Kidney epithelial cell (primary cell): ENCODE measurements at places on chromosomes 16 and 17. TPM values are rescaled to one million over a fixed set of nuclear protein-coding genes. Genes with fewer than 3 reads are reported as not detected.

The YBX2 gene
- total RNA-seq = 0.08 and 0.48 TPM in 2 replicates

The DRC7 gene
- 0.04 TPM in 1 of 2 replicates, not detected in the other for total RNA-seq

The OR1A1 gene
- total RNA-seq = not detected in 2 replicates

The ZNF821 gene
- total RNA-seq = 10.3 and 13.7 TPM in 2 replicates

The SLC13A2 gene
- not detected in 2 replicates for total RNA-seq

The MRC2 gene
- total RNA-seq = 45.9 and 53.0 TPM in 2 replicates

The KRT36 gene
- total RNA-seq = not detected in 2 replicates

The PKMYT1 gene
- total RNA-seq = 5.1 and 6.1 TPM in 2 replicates

The ATP2A3 gene
- total RNA-seq = 11.1 and 13.3 TPM in 2 replicates

The TLCD2 gene
- total RNA-seq = 1.8 and 1.9 TPM in 2 replicates

The DLG4 gene
- total RNA-seq = 6.1 and 12.9 TPM in 2 replicates
